Activated gamma-delta T cell (primary cell): ENCODE measurements at places on chromosomes 16 and 17.

GRCh38 chr17:54102246-54102645, 279.5 kb downstream of the KIF2B start:
- DNase-seq = no peak

DNA sequence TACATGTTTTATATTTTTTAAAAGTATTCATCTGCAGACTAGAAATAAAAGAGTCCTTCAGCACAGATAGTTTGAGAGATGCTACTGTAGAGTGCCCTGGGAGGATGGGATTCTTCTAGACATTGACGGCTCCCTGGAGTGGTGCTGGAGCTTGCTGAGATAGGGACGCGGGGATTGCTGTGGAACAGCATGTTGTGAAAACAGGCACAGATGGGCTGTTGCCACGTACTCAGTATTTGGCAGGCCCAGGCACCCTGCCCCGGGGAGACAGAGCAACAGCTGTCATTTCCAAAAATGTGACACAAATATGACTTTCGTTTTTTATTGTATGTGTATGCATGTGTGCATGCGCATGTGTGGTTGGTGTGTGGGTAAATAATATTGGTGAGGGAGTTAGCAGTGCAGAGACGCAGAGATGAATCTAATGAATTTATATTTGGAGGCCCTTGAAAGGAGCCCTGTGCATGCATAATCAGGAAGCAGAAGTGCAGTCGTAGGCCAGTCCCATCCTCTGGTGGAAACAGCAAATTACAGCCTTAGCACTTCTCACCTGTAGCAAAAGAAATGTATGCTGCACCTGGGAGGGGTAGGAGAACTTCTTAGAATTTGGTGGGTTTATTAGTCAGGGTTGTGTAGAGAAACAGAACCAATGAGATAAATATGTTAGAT, 6.2 kb upstream of the ABCA8 start:
- DNase-seq = no peak

- no peak for DNase-seq
These were observed 46.9 kb upstream of the NKD1 start for GRCh38 chr16:50501251-50501650.

DNA sequence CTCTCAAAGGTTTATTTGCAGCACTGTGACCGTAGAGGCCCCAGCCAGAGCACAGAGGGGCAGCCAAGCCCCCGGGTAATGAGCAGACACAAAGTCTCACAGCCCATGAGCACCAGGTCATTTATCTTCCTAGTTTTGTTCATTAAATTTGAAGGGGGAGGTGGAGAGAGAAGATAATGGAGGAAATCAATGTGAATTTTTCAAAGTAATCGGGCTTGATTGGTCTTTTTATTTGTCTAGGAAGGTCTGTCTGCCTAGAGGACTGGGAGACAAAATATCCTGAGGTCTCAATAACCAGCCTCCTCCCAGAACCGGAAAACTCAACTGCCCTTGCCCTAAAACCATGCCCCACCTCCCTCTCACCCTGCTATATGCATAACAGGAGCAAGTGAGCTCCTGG, 189.0 kb downstream of the SLC39A11 start:
- no peak for DNase-seq

- DNase-seq = no peak
These were observed 19.6 kb upstream of the CEP20 start for GRCh38 chr16:15907863-15908478.

DNA sequence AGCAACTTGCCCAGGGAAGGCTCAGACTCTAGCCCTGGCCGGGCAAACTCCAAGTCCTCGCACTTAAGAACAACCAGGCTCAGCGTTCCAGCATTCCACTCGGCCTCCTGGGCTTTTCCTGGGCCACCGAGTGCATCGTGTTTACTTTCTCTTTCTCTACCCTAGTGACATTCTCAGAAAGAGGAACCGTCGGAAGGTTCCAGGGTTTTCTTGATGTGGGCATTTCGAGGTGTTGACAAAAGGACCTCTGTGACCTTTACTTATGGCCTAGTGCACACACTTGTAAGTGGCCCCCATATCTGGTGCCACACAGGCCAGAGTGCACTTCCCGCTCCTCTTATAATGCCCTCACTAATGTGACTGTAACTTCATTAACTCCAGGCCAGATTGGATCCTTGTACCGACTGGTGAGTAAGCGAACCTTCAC, 3.1 kb upstream of the BANP start:
- DNase-seq = no peak

DNA sequence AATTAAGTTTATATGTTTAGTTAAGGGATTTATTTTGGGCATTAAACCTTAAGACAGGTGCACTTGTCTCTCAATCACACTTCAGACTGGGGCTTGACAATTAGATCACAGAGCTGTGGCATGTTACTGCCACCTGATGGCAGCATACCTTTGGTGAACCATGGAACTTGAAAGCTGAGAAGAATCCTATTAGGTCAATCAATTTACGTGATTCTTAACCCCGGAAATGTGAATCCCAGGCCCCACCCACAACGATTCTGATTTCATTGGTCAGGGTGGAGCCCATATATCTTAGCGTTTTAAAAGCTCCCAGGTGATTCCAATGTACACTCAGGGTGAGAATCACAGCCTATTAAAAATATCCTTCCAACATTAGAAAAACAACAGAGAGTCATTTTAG, 91.0 kb downstream of the GSG1L start:
- DNase-seq = no peak

GRCh38 chr16:12901597-12902461, at the start of gene SHISA9:
SHISA9 (plus strand) TSS chr16:12901598.
- DNase-seq = no peak

DNA sequence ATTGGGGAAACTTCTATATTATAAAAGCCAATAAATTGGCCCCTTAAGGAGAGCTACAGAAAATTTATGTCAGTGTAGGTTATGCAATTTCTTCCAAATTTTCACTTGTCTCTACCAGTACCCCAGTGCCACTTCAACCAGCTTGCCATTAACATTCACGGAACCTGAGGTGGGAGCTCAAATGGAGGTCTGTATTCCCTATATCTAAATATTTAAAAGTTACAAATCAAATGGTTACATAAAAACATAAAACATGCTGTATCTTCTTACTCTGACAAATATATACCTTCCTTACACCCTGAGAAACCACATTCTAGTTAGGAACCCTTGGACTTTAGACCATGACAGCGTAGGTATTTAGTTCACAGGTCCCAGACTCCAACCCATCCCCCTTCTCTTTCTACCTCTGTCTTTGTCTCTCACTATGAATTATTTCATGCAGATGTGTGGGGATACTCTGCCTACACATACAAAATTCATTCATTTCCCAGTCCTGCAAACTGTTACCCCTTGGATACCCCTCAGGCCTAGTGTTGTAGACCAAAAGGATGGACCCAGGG, 127.8 kb upstream of the PMFBP1 start:
- DNase-seq = no peak

DNA sequence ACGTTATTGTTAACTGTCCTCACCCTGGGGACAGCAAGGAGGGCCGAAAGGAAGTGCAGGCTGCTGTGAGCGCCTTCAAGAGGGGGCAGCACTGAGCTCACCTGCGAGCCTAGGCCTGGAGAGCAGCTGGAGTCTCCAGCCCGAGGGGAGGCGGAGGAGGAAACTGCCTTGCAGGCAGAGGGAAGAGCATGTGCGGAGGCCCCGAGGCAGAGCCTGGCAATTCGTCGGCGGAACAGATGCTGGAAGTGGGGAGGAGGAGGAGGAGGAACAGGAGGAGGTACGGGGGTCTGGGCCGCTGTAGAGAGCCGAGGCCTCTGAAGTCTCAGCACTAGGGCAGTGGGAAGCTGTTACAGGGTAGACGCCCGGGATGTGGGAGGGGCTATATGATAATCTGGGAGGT, 49.6 kb upstream of the PLCG2 start:
- DNase-seq = no peak

GRCh38 chr16:12130691-12131290, 154.3 kb downstream of the SNX29 start:
- no peak for DNase-seq

DNA sequence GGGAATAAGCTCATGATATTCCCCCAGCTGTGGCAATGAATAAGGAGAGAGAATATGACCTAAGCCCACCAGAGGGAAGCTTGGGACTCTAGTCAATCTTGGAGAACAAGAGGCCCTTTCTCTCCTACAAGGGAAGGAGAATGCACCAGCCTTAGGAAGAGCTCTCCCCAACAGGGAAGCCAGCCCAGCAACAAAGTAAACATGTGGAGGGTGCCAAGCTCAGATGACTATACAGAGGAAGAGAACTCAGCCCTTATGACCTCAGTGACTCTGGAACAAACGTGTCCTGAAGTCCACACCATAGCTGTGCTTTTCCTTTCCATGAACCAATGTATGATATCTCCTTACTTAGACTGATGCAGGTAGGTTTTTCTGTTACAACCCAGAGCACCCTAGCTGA, 219.7 kb downstream of the GSG1L start:
- DNase-seq = no peak

DNA sequence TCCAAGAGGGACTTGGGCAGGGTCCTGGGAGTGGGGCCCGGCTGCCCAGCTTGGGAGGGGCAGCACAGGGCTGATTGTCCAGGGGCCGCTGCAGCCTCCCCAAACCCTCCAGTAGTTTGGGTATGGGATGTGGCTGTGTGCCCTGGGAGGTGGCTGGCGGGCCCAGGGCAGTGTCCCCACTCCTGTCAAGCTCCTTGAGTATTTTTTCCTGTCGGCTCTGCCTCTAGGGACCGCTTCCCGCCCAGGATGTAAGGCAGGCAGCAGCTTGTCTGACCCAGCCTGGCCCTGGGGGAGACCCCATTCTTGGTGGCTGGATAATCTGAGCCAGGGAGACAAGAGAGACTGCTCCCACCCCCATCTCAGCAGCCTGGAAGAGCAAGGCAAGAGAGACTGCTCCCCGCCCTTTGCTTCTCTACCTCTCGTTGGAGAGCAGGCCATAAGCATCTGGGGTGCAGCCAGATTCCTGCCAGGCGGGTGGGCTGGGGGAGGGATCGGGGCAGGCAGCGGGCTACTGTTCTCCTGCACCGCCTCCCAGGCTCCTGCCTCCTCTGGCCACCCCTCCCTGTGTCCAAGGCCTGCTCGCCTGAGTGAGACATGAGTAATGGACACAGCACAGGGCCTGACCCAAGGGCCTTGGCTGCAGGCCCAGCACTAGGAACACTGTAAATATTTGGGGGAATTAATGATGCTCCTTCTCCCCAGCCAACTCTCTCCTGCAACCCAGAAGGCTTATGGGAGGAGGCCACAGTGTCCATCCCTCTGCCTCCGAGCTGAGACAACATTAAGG, 18.4 kb upstream of the ITGA3 start:
- no peak for DNase-seq

DNA sequence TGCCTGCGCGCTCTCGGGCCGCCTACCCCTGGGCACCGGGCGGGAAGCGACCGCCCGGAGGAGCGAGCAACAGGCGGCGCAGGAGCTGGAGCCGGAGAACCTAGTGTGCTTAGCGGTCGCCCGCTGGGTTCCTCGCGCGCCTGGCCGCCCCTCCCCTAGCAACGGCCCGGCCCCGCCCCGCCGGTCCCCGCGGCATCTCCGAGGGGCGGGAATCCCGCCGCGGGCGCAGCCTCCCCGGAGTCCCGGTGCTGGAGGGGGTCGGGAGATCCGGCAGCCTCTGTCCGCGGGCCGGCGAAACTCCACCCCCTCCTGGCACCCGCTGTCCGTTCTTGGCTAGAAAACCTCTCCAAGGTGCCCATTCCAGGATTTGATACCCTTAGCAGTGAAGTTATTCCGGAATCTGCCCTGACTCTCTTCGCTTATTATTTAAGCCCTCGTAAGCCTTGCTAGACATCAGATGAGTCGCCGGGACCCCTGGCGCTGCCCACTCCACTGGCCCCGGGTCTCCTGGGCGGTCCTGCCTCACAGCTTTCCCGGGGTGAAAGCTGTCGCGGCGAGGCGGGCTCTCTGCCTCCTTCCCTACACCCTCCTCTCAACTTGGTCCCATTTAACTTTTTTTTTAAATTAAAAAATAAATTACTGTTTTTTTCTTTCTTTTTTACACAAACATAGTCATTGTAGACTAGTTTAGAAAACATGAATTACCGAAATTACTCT, at the start of gene RPRML:
TSS of gene RPRML (minus strand) at position 107 of the 717 bp plus-strand sequence. CDS start 246 bp downstream, outside the sequence.
- DNase-seq = no peak

- DNase-seq = no peak
These were observed 3.3 kb upstream of the ITGAM start for GRCh38 chr16:31256466-31256865.

- DNase-seq = no peak
These were observed 16.5 kb upstream of the NF1 start for GRCh38 chr17:31078290-31078689.

- DNase-seq = no peak
These were observed 10.2 kb downstream of the ATP2C2 start for GRCh38 chr16:84378567-84378966.

DNA sequence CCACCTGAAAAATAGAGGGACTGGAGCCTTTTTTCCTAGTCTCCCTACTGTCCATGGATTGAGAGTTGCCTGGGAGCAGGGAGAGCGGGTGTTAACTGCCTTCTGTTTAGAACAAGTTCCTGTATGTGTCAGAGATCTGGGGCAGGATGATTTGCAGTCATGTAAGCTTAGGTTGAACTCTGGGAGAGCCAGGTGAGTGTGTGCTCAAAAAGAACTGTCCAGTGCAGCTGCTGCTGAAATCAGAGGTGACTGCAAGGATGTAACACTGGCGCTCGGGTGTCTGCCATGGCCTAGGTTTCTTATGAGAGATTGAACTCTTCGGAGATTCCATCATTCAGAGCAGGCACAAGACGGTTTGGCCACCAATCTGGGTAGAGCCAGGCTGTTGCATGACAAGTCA, 432.5 kb downstream of the CDH13 start:
- DNase-seq = no peak

DNA sequence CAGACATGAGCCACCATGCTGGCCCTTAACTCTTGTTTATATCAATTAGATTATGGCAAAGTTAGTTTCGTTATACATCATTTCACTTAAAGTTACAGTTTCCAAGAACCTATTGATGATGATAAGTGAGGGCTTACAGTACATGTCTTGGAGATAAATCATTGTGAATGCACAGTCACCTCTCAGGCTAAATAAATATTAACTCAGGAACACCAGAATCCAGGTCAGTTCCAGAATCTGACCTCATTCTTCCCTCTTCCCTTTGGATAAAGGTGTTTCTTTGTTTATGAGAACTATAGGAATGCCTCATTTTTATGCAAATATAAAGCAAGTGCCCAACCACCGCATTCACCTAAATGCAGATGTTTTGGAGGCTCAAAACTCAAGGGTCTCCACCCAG, 48.4 kb upstream of the CRYM start:
- no peak for DNase-seq

- no peak for DNase-seq
These were observed 23.0 kb upstream of the EFCAB13 start for GRCh38 chr17:47300718-47301117.

- DNase-seq = no peak
These were observed 354.1 kb downstream of the KCNJ2 start for GRCh38 chr17:70523426-70523825.
